ENCODE measurements at places on chromosomes 3 and 15.
A peak's percentile ranks its signal among the peaks of the same experiment; 100 is the strongest.

- no peak for DNase-seq
Observed at GRCh38 chr3:19384868-19385267, 236.6 kb downstream of the KCNH8 start.

- DNase-seq: no peak
Observed at GRCh38 chr15:37004981-37005735, 95.2 kb downstream of the MEIS2 start.

GRCh38 chr3:53577506-53577905 lies 83.1 kb downstream of the CACNA1D start:
- no peak for DNase-seq

GRCh38 chr15:101579631-101580163 lies 72.5 kb downstream of the TM2D3 start:
- DNase-seq: no peak

DNA sequence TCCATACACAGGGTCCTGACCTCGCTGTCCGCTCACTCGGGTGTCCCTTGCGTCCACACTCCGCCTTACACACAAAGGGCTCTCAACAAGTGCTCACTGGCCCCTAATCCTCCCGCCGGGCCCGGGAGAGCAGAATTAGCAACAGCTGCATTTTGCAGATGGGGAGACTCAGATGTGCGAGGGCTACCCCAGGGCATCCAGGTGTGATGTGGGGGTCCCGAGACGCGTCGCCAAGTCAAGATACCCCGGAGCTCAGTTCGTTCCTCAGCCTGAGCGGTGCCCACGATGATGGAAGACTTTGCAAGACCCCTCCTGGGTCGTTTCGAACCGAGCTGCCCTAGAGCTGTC lies 14.9 kb upstream of the WNT7A start:
- no peak for DNase-seq

DNA sequence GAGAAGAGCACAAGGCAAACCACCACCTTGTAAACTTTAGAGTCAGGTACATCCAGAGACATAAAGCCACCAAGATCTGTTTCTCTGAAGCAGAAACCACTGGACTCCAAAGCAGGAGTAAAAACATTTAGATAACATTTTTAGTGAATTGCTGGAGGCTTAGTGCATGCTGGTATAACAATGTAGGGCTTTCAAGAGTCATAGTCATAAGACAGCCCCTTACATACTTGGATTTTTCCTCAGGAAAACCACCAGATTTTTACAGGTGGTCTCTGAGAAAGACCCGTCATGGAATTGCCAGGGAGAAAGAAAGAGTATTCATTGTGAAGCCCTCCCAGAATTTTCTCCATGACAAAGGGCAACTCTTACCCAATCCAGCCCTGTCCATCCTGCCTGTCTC lies 434.5 kb upstream of the NAALADL2 start:
- DNase-seq: no peak

DNA sequence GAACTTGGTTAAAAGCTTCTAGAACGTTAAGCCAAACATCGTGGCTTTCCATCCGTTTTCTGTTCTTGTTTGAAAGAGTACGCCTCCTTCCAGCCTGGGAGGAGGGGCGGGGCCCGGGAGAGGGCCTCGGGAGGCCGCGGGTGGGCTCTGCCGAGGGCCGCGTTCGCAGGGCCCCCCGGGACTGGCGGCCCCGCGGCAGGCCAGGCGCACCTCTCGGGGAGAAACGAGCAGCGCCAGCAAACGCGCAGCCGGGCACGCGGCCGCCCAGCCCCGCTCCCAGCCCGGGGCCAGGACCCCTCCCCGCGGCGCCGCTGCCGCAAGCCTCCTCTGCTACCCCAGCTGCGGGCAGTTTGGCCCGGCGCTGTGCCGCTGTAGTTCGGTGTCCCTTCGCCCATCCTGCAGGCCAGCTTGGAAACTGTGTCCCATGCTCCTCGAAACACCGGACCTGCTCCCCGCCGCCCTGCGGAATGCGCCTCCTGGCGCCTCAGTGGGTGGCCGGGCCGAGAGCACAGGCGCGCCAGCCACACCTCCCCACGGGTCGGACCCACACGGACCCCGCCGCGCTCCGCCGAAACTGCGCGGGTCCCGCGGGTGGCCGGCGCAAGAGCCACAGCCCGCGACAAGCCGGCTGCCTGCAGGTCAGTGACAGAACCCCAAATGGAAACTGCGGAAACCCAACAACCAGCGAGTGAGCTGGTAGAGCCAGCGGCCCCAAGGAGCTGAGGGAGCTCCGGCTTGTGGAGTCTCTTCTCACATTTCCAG lies 2.3 kb downstream of the OCA2 start:
- DNase-seq: no peak

DNA sequence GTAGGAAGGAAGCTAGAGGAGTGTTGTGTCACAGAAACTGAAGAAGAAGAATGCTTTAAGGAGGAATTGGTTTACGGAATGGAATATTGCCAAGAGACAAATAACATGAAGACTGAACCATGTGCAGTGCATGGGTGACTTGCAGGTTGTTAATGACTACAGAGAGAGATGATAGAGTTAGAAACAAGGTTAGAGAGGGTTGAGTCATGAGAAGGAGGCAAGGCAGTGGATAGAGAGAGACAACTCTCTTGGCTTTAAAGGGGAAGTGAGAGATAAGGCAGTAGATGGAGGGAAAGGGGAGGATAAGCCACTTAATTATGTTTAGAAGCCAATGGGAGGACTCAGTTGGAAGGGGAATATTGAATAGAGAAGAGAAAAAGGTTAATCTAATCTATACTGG lies 119.3 kb upstream of the CCNL1 start:
- DNase-seq: no peak

DNA sequence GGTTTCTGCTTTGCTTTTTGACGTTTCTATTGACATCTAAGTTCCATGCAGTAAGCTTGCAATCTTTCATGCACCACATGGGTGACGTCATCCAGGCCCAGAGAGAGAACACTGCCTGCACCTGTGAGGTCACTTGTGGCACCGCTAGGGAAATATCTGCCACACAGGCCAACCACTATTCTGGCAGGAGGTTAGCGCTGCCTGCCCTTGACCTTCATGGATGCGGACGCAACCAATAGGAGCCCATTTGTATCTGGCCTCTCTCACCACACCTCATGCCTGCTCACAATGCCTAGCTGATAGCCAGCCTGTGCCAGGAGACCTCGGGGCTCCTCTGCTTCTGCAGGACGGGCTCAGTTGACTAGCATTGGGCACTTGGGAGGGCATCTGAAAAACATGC lies 55.8 kb upstream of the PRR23E start:
- no peak for DNase-seq

DNA sequence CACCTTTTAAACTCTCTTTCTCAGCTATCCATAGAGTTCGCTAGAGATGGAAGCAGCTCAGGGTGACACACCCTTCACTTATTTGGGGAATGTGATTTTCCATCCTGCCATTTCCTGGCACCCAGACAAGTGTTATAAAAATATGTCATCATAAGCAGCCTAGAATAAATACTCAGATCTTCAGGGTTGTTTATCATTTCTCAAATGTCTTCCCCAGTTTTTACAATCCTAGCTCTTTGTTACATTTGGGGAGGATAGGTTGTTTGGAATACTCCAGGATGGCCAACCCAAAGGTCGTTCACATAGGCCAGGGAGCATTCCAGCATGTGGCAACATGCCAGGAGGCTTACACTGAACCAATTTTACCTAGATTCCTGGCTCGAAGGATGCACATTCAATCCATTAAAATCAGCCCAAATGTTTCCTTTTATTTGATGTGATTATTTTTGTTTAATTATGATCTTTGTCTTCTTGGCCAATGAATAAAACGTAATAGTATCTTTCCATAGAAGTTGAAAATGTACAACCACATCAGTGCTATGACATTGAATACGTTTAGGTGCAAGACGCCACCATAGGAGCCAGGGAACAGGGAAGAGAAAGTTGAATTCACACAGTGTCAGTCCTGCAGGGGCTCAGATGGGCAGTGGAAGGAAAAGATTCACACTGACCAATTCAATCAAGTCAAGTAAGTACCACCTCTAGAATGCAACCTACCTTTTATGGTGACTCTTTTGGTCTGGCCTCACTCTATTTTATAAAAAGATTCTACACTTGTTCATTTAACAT lies 537.7 kb upstream of the MDFIC2 start:
- DNase-seq: no peak

DNA sequence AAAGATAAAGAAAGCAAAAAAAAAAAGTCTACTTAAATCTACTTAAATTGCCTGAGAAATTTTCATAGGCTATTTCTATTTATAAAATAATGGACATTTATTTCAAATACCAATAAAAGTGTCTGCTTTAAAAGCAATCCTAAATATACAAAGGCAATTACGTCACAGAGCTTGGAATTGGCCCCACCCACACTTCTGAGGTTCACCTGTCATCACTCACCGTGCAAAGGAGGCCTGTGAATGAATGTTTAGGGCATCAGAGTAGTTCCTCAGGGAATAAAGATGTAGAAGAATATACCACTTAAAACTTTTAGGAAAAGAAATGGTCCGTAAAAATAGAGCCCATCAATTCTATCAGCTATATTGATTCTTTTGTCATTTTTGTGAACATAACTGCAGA lies 621.8 kb downstream of the ROBO1 start:
- DNase-seq: no peak

DNA sequence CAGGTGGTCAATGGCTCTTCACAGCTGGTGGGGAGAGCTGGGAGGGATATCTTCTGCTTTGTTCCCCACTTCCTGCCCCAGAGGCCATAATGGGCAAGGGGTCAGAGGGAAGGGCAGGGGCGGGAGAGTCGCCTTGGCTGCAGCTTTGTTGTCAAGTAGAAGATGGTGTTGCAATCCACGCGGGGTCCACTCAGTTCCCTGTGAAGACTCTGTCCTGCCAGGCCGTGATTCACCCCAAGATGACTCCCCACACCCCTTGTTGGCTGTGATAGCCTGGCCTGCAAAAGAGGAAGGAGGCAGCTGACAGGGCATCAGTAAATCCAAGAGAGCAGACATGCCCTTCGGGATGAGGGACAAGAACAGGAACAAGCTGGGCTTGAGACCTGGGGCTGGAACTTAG lies 6.9 kb downstream of the GALNT15 start:
- DNase-seq: no peak

DNA sequence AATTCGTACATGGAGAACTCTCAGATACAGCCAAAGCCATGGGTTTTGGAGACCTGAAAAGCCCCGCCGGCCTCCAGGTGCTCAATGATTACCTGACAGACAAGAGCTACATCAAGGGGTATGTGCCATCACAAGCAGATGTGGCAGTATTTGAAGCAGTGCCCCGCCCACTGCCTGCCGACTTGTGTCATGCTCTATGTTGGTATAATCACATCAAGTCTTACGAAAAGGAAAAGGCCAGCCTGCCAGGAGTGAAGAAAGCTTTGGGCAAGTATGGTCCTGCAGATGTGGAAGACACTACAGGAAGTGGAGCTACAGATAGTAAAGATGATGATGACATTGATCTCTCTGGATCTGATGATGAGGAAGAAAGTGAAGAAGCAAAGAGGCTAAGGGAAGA lies 23.5 kb downstream of the MYO5A start:
- no peak for DNase-seq

DNA sequence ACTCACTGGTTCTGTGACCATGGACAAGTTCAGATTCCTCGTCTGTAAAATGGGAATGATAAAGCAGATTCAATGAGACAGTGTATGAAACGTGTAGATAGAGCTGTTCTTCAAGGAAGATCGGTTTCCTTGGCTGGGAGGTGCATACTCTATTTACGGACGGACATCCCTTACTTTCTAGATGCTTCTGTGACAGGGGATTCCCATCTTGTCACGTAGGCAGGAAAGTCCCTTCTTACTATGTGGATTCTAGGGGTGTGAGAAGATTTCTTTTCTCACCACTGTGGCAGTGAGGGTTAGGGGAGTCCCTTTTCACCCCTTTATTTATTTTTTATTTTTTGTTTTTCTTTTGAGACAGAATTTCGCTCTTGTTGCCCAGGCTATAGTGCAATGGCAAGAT lies 180.9 kb upstream of the TBL1XR1 start:
- DNase-seq: no peak

DNA sequence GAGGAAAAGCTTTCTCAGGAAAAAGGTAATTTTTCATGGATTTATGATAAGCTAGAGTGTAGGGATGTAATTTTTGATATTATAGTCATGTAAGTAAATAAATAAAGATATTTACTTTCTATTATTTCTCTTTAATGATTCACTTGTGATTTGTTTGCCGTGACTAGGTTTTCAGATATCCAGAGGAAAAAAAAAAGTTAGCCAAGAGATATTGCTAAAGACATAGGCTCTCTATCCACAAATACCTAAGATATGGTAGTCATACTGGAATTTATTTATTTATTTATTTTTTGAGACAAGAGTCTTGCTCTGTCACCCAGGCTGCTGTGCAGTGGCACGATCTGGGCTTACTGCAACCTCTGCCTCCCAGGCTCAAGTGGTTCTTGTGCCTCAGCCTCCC lies 59.9 kb downstream of the AP4E1 start:
- DNase-seq: no peak

DNA sequence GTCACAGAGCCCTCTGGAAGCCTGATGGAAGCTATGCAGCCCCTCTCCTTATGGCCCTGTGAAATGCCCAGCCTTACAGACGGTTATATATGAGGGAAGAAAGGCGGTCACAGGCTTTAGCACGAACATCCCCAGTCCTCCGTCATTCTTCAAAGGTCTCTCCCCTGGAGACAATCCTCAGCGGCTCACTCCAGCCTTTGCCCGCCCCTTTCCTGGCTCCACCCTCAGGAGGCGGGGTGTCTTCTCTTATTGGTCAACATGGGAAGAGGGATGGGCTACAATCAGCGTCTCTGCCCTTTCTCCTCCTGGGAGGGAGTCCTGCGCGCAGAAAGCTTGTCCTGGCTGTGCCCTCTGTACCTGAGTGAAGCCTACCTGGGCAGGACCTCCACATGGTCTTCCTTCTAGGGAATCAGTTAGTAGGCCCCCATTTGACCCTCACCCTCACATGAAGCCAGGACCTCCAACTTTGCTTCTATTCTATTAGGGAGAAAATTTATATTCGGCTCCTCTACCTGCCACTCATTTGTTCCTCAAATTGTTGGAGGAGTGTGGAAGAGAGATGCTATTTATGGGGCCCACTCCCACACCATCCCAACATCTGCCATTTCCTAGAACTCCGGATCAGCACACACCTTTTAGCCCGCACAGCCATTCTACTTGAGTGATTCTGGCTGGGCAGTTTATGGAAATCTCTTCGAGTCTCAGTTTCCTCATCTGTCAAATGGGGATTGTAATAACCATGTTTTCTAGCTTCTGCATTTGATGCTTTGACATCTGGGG lies 112.9 kb upstream of the SLC6A11 start:
- DNase-seq: peak; percentile 23

DNA sequence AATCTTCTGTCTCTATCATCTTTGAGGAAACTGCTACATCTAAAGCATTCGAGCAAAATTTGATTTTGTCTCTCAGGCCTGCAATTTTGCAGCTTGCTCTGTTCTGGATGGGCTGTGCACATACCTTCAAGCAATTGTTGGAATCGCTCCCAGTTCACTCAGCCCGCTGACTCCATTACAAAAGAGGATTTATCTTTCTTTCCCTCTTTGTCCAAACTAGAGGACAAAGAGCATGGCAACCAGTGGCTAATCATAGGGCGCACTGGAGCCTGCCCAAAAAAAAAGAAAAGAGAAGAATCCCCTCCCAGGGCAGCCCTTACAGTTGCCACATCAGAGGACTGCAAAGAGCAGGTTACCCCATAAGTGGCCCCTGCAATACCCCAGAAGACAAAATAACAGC lies 49.0 kb upstream of the DUT start:
- no peak for DNase-seq
